ENCODE measurements at places on chromosomes 3 and 15. TPM values are rescaled to one million over a fixed set of nuclear protein-coding genes. Genes with fewer than 3 reads are reported as not detected.

The ADAMTS17 gene
- 0.59 TPM for total RNA-seq

The CLDN16 gene
- total RNA-seq = not detected

The KBTBD13 gene
- not detected for total RNA-seq

DNA sequence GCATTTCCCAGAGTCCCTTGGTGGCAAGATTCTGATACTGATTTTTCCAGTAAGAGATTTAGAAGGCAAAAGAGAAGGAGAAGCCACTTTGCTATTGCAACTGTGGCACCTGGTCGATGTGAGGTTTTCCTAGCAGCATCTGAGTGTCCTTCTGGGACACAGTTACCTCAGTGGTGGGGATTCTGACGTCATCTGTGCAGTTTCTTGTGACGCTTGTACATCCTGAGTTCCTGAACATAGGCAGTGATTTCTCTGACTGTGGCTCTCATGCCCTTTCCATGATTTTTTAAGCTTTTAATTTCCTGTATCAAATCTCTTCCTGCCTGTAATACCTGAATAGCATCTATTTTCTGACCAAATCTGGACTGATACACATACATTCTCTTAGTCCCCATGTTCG, 8.9 kb downstream of the USP13 start:
- DNase-seq = no peak

The CHST2 gene
- total RNA-seq = 26.9 TPM

GRCh38 chr3:167830007-167830406, 94.5 kb downstream of the SERPINI1 start:
- no peak for DNase-seq

GRCh38 chr3:184228376-184229137, 828 bp upstream of the VWA5B2 start:
- DNase-seq = no peak

The GOLGA8S gene
- 2.4 TPM for total RNA-seq

The GOLGA6L7 gene
- not detected for total RNA-seq

DNA sequence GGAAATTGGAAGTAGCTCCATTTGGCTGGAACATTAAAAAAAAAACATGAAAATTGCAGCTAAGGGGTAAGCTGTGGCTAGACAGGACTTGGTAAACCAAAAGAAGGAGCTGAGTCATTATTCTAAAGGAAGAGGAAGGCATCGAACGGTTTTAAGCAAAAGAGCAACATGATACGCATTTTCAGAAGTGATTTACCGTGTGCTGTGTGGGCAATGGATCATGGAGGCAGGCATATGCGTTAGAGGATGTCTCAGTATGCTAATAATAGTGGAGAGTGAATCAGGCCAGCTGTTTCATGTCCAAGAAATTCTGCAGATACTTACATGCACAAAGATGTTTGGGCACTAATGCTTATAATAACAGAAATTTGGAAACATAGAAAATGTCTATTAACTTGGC, 409.1 kb upstream of the ATP11B start:
- no peak for DNase-seq

- no peak for DNase-seq
Observed at GRCh38 chr3:72698154-72698917, 149.9 kb downstream of the SHQ1 start.

- DNase-seq = no peak
Observed at GRCh38 chr3:46868287-46868686, 5.0 kb upstream of the MYL3 start.

GRCh38 chr3:126547721-126548120, 11.0 kb downstream of the C3orf22 start:
- DNase-seq = no peak

The RSRC1 gene
- total RNA-seq = 49.6 TPM

The C2CD4A gene
- total RNA-seq = not detected

GRCh38 chr3:193190146-193190786, 50.8 kb upstream of the PLAAT1 start:
- no peak for DNase-seq

- no peak for DNase-seq
Observed at GRCh38 chr3:98764472-98764884, 1.3 kb downstream of the ST3GAL6 start.

The DPPA2 gene
- not detected for total RNA-seq

The PGBD4 gene
- total RNA-seq = 3.4 TPM

GRCh38 chr3:148847351-148847750, 17.7 kb upstream of the CPA3 start:
- no peak for DNase-seq

- no peak for DNase-seq
Observed at GRCh38 chr15:22942877-22943276, 37.3 kb downstream of the CYFIP1 start.

The NUDT16 gene
- total RNA-seq = 10.9 TPM
